ENCODE measurements at places on chromosomes 1 and 21.

DNA sequence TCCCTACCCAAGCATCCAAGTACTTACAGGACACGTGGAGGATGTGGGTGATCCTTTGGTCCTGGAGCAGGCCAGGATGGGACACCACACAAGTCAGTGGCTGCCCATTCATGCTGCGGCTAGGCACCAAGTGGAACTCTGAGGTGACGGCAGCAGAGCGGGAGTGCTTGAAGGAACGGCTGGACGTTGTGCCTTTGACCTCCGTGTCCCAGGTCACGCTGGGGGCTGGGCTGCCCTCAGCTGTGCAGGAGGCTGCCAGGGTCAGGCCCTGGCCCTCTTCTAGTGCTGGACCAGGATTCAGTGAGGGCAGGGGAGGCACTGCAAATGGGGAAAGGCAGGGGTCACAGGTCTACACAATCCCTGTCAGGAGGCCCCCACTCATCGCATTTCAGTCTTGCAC lies 7.7 kb upstream of the ARHGAP30 start:
- DNase-seq = no peak

- DNase-seq = peak; percentile 98
Observed at GRCh38 chr1:161706482-161707347, at the start of gene FCRLA. Gene FCRLA (plus strand): TSS chr1:161707229. CDS start chr1:161707265, 36 bp downstream.

DNA sequence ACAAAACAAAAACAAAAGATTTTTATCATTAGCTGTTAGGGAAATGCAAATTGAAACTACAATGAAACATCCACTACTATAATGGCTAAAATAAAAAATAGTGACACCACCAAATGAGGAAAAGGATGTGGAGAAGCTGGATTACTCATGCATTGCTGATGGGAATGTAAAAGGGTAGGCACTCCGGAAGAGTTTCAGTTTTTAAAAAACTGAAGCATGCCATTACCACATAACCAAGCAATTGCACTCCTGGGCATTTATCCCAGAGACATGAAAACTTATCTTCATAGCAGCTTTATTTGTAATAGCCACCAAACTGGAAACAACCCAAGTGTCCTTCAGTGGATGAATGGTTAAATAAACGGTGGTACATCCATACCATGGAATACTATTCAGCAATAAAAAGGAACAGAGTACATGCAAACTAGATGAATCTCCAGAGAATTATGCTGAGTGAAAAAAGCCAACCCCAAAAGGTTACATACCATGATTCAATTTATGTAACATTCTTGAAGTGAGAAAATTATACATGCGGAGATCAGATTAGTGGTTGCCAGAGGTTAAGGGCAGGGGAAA lies 14.5 kb upstream of the CFAP298 start:
- DNase-seq = peak; percentile 85

DNA sequence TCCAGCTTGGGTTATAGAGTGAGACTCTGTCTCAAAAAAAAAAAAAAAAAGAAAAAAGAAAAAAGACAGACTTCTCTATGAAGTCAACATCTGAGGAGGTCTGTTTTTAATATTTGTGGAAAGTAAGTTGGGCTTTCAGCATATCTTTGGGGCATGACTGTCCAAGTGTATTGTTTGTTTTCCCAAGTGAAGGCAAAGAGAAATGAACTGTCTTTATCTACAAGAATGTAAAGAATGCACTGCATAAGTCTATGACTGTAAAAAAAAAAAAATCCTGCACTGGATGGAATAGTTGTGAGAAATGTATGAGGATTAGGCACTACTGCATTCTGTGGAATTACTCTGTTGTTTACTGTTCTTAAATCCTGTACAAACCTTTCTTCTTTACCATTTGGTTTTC lies 45.6 kb upstream of the TMEM61 start:
- DNase-seq = peak; percentile 88

DNA sequence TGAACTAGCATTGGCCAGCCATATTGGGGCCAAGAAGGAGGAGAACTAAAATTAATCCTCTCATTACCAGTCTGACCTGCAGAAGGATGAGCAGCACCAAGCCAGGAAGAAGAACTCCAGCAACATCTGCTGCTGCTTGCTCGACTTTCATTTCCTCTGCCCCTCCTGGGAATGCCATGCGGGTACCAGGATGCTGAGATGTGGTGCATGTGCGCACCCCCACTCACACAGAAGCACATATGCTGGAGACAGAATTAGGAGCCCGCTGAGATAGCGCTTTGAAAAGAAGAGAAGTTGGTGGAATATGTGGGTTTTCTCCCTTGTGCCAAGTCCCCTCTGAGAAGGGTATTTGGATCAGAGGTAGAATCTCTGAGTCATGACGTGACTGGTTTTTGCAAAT lies 70.4 kb downstream of the PLXNA2 start:
- no peak for DNase-seq

GRCh38 chr1:3639397-3639911 lies 10.4 kb downstream of the WRAP73 start:
- no peak for DNase-seq

DNA sequence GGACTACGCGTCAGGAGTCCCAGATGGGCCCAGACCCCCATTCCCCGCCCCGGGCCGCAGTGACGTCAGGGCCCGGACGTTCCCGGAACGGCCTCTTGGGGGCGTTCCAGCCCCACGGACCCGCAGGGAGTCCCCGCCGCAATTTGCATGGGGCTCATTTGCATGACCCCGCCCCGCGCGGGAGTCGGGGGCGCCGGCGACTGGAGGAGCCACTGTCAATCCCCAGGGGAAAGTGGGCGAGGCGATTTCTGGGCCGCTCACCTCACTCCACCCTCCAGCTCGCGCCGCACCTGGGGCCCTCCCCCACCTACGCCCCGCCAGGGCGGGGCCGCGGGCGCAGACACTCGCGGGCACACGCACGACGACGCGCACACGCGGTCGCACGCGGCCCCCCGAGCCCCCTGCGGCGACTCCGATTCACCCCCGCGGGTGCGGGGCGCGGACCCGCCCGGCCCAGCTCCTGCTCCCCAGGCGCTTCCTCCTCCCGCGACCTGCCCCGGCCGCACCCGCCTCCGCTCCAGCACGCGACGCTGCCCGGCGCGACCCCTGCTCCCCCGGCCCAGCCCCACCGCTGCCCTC lies 13.2 kb downstream of the AGRN start:
- peak; percentile 50 for DNase-seq

DNA sequence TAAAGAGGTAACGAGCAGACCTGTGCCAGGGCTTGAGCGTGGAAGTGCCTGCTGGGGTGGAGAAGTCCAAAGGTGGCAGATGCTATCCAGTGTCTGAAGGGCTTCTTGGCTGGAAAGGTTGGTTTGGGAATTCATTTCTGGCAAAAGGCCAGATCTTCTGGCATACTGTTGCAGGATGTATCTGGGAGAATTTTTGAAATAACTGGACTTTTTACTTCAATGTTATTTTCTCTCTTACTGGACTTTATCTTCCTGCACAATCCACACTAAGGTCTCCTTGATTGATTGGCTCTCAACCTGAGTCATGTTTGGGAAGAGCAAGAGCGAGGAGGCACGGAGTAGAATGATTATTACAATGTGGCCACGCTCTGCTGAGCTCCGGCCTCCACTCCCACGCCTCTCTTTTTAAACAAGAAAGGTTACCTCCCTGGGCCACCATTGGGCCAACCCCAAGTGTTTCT lies 278.4 kb downstream of the TM2D1 start:
- no peak for DNase-seq

- DNase-seq = no peak
Observed at GRCh38 chr1:169053196-169053595, 53.3 kb upstream of the ATP1B1 start.

DNA sequence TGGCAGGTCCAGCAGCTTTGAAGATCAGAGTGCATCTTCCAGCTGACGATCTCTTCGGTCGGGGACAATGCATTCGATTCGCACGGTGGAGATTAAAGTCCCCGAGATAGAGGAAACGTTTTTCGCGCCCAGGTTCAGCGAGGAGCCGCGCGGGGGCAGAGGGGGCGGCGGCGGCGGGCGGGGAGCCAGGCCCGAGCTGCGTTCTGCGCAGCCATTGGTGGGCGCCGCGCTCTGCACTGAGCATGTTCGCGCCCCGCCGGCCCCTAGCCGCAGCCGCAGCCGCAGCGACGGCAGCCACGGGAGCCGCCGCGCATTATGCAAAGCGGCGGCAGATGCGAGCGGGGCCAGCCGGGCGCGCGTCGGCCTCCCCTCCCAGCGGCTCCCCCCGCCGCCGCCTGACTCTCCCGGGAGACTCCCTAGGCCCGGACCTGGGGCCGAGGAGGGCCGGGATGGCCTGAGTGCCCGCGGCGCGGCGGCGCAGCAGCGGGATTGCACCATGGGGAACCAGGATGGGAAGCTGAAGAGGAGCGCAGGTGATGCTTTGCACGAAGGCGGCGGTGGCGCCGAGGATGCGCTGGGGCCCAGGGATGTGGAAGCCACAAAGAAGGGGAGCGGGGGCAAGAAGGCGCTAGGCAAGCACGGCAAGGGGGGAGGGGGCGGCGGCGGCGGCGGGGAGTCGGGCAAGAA lies at the start of gene FMN2:
FMN2 (plus strand) TSS at position 270 of the 687 bp plus-strand sequence; CDS start at position 497, 227 bp downstream.
- peak; percentile 55 for DNase-seq

DNA sequence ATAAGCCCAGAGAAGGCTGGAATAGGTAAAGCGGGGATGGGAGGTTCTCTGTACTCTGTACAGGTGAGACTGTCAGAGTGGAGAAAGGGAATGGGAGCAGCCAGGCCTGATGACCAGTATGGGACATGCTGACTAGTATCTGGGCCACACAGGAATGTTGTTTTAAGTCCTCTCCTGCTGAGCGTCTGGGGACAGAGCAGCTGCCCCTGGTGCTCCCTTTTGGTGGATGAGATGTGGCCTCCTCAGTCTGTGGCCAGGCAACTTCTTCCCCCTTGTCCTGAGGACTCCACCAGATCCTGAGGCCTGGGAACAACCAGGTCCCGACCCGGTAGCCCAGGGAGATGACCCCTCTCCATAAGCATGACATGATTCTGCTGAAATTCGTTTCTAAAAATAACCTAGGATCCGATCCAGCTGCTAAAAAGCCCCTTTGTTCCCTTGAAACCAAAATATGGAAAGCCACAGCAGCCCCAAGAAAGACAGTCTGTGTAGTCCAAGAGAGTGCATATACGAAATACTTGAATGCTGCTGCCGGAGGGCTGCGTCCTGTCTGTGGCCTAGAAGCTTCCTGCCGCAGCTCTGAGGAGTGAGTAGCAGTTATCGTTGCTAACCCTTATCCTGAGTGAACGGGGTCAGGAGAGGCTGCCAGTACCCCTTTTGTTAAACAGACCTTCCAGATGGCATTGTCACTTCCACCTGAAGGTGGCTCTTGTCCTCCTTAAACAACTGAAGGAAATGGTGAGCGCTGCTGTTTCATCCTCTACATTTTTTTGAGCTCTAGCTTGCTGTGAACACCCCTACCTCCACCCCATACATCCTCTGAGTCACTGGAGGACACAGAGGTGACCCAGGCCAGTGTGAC lies 47.1 kb downstream of the ATP2B4 start:
- DNase-seq = peak; percentile 96

DNA sequence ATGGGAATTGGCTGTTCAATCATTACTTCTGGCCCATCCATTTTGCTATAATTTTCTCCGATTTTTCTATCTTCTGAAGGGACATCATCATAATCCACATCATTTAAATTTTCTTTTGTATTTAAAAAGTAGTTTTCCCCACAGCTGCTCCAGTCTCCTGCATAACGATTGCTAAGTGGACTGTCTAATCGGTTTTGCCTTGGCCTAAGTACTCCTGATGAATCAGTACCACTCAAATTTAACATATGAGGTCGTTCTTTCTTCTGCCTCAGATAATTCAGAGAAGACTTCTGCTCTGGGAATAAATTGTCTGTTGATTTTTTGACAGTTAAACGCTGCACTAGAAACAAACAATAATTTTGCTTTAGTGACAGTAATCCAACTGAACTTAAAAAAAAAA lies 41.9 kb downstream of the SYDE2 start:
- no peak for DNase-seq

- no peak for DNase-seq
Observed at GRCh38 chr1:237390823-237391222, 348.8 kb downstream of the RYR2 start.

GRCh38 chr1:229407206-229408026 lies 26.5 kb downstream of the ACTA1 start:
- no peak for DNase-seq

DNA sequence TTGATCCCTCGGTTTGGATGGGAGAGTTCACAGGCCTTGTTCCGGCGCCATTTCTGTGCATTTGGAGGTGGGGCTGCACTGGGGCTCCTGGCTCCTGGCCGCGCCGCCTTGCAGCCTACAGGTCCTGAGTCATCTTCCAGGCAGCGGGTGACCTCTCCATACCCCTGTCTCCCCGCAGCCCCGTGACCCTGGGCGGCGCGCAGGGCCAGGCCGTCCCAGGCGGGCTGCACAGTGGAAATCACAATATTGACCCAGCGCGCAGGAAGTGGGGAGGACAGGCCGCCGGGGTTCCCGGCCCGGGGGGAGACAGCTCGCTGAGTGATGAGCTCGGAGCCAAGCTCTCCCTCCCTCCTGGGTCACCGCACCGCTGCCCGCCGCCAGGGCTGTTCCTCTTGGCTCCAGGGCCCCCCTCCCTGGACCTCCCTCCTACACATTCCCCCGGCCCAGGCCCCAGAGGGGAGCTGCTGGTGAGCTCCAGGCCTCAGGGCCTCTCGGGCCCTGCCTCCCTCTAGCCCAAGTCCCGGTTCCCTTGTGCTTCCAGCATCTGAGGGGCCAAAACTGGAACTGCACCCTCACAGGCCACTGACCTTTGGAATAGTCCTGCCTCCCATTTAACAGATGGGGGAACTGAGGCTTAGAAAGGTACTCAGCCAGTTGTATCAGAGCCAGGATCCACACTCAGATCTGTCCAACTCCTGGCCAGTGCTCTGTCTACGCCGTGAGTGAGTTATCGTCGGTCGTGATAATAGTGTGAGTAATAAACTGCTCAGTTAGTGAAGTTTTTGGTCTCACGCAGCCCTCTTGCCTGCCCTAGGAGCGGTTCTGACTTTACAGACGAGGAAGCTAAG lies 142.9 kb upstream of the WNT4 start:
- no peak for DNase-seq

- DNase-seq = no peak
Observed at GRCh38 chr1:33965086-33965485, 101.2 kb downstream of the HMGB4 start.

- no peak for DNase-seq
Observed at GRCh38 chr1:100786870-100787269, 67.3 kb downstream of the VCAM1 start.

- no peak for DNase-seq
Observed at GRCh38 chr1:65955071-65955470, 162.4 kb downstream of the PDE4B start.

DNA sequence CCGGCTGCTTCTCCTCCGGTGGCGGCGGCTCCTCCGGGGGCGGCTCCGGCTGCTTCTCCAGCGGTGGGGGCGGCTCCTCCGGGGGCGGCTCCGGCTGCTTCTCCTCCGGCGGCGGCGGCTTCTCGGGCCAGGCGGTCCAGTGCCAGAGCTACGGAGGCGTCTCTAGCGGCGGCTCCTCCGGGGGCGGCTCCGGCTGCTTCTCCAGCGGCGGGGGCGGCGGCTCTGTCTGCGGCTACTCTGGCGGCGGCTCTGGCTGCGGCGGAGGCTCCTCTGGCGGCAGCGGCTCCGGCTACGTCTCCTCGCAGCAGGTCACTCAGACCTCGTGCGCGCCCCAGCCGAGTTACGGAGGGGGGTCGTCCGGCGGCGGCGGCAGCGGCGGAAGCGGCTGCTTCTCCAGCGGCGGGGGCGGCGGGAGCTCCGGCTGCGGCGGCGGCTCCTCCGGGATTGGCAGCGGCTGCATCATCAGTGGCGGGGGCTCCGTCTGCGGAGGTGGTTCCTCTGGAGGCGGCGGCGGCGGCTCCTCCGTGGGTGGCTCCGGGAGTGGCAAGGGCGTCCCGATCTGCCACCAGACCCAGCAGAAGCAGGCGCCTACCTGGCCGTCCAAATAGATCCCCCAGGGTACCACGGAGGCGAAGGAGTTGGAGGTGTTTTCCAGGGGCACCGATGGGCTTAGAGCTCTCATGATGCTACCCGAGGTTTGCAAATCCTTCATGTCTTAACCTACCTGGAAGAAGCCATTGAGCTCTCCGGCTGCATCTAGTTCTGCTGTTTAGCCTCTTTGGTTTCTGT lies 2.0 kb downstream of the LORICRIN start:
- no peak for DNase-seq

Measured in HFFc6 (cell line).